ENCODE measurements at places on chromosomes 2 and 18.

DNA sequence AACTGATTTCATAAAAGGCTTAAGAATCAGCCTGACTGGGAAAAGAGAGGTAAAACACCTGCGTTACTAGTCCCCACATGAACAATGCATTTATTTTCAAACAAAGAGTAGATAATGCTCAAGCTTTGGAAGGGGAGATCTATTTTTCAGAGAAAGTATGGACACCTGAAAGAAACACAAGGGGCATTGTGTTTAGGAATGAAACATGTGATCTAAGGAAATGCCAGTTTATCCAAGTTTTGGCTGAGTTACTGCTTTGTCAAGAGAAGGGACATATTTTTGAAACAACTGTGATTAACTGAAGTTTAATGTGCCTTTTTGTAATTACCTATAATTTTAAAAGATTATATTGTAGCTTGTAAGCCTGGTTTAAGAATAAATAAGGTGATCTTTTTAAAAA, 49.3 kb upstream of the RBBP8 start:
- no peak for DNase-seq

- peak; percentile 100 for DNase-seq
Measured at GRCh38 chr2:15799432-15799827, 140.9 kb upstream of the MYCN start.

DNA sequence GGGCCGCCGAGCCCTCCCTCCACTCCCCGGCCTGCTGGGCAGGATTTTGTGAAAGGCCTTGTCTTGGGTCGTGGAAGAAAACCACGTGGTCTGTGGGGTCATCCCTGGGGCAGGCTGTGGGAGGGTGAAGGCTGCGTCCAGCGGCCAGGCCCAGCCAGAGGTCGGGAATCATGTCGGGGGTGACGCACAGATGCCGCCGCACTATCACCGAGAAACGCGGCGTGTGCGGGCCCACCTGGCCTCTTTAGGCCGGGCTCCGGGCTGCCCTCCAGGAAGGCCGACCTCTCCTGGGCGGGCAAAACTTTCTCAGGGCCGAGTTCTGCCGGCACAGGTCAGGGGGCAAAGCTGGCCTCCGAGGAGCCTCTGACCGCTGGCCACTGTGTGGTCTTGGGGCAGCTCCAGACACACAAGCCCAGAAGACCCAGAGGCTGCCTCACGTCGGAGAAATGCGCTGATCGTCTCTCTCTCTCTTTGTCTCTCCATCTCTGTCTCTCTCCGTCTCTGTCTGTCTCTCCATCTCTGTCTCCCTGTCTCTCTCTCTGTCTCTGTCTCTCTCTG, 28.4 kb downstream of the NFATC1 start:
- DNase-seq = no peak

DNA sequence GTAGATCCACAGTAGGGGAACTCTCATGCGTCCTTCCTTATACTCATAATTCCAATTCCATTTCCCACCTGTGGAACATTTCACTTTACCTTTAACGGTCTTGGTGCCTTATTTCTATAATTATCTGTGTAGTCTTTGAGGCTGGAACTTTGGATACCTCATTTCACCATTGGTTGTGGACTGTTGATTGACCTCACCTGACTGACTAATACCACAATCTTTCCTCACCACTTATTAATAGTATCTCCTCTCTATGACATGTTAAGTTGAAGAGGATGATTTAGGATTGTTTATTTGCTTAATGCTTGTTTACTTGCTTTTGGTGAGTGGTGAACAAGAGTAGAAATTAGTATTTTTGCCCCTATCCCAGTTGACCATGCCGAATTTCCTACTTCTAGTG, 50.0 kb downstream of the R3HDM1 start:
- DNase-seq = no peak

GRCh38 chr18:22591222-22591621, 173.5 kb upstream of the CTAGE1 start:
- peak; percentile 65 for DNase-seq

DNA sequence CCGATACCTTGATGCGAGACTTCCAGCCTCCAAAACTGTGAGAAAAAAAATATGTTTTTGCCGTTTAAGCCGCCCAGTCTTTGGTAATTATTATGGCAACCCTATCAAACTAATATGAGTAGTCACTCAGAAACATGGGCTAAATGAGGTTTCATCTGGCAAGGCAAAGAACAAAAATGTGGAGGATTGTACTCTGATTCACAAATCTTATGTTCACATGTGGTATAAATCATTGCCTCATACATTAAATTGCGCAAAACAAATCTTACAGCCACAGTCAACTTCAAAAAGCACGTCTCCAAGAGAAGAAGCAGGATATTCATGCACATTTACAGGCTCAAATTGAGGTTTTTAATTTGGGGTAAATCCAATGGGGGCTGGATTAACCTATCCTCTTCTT, 1435.4 kb upstream of the LRRTM1 start:
- DNase-seq = no peak

DNA sequence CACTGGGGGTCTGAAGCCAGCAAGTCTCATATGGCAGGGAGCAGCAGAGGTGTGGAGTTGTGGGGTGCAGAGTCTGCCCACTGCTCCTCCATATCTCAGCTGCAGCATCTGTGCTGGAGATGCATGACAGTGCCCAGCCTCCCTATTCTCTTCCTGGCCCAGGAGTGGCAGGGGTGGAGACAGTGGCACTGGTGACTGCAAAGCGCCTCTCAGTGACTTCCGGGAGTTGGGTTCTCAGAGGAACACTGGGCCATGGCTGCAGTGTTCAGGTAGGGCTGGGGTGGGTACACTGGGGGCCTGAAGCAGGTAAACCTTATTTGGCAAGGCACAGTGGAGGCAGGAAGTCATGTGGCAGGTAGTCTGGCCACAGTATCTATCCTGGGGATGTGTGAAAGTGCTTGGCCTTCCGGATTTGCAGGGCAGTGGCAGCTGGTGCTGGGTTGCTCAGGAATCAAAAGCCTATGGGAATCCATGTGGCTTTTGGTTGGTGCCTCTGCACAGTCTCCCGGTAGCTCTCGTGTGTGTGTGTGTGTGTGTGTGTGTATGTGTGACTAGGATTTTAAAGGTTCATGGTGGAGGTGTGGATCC, 60.3 kb upstream of the THUMPD2 start:
- DNase-seq = no peak

Measured in NCI-H526 (cell line).